ENCODE measurements at places on chromosomes 13 and 19.
A peak's percentile ranks its signal among the peaks of the same experiment; 100 is the strongest.

DNA sequence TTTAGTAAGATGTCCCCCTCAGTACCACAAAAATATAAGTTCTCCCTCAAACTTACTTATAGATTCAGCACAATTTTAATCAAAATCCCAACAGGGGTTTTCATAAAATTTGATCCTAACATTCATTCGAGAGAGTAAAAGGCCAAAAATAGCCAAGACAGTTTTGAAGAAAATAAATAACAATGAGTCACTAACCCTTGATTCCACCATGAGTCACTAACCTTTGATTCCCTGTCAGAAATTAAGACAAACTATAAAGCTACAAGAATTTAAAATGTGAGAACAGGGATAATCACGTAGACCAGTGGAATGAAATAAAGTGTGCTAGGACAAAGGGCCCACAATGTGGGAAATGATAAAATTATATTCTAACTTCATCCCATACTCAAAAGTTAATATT lies 320.3 kb downstream of the SUCLA2 start:
- no peak for DNase-seq

- no peak for DNase-seq
Measured at GRCh38 chr19:15562861-15563260, 52.2 kb upstream of the CYP4F8 start.

- no peak for DNase-seq
Measured at GRCh38 chr13:41025518-41025917, 6.4 kb upstream of the ELF1 start.

- no peak for DNase-seq
Measured at GRCh38 chr19:4504891-4505569, 13.3 kb downstream of the PLIN4 start.

DNA sequence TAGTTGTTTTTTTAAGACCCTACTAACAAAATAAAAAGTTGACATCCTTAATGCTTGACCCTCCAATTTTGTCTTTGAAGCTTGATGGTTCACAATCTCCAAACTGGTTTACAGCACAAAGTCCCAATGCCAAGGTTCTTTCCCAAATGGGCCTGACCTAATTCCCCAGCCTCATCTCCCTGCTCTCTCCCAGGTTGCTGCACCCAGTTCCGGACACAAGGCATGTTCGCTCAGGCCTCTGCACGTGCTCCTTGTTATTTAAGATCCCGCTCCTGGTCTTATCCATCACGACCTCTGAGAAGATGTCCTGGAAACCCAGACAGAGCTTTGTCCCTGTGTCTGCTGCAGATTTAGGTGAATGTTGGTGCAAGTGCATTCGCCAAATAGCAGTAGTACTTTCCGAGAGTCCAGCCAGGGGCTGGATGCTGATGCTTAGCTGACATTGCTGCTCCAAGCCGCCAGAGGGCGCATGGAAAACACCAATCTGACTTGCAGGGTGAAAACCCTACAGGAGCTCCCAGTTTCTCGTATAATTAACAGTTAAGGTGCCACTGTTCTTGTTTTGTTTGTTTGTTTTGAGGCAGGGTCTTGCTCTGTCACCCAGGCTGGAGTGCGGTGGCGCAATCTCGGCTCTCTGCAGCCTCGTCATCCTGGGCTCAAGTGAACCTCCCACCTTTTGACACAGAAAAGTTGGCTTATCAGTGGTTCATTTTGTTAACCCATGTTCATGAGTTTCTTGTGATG lies 18.5 kb downstream of the LYPD3 start:
- peak; percentile 69 for DNase-seq

DNA sequence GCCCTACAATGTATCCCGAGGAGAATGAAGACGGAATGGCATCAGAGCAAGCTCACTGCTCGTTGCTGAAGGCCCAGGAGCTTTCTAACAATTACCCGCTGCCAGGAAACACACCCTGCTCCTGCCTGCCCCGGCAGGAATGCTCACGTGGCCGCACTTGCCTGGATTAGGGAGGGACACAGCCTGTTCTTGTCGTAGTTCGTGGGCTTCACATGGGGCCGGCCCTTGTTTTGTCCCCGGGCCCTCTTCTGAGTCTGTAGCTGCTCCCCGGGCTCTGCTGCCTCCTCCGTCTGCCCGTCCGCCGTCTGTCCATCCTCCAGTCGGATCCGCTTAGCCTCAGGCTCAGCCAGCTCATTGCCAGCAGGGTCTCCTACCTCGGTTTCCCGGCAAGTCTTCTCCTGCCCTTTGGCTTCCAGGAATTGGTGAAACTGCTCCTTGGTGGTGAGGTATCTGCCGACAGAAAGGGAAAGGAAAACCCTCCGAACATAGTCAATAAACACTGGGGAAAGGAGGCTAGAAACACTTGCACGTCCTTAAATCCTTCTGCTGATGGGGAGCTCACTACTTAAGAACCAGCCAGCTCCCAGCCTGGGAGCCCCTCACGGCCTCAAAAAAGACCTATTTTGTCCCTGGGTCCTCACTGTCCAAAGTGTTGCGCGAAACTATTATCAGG lies 941 bp downstream of the DUS3L start:
- DNase-seq: no peak

GRCh38 chr13:43355774-43356173 lies 332.4 kb downstream of the DNAJC15 start:
- no peak for DNase-seq

DNA sequence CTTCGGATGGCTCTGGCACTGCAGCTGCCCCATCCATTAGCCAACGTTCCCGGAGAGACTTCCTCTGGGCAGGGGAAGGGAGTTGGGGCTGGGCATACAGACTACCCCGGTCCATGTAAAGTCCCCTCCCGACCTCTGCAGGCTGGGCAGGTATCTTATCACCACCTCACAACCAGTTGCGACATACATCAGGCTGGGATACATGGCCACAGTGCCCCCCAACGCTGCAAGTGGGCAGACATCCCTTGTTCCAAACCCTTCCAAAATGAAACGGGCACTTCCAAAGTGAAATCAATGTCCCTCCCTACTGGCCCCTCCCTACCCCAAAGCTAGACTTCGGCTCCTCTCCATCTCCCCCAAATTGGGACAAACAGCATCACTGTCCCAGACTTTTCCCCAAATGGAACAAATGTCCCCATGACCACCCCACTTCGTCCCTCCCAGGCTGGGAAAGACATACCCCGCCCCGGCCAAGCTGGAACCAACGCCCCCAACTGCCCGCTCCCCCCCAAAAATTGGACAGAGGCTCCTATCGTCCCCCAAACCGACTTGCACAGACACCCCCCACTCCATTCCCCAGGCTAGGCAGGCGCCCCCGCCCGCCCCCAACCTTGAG lies 5.0 kb downstream of the PALM3 start:
- no peak for DNase-seq

DNA sequence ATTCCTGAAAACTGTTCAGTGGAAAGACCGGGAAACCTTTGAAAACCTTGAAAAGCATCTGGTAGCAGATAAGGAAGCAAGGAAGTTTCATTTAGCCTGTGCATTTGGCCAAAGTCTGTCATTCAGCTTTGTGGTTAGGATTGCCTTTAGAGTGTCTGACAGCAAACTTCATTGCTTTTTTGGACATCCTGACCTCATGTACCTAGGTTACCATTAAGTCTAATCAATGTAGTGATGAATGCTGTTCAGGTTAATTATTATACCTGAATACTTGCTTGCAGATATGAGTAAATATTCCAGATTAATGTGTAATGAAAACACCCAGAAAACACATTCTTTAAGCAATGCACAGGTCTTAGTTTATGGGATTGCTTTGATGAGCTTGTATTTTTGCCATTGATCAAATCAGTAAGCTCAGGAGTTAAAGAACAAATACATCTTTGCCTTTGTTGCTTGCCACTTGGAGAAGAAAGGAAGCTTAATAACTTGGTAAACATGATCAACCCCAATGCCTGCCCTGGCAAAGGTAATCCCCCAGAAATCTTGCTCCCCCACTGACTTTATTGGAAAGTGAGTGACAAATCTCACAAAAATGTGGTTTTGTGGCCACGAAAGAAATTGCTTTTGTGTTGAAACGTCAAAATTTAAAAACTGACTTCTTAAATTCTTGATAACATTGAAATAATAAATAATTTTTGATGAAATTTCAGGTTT lies 87.4 kb downstream of the SLC15A1 start:
- no peak for DNase-seq

- no peak for DNase-seq
Measured at GRCh38 chr13:81048026-81048461, 707.1 kb upstream of the SPRY2 start.

GRCh38 chr19:6086068-6086788 lies 24.1 kb downstream of the RFX2 start:
- DNase-seq: no peak

GRCh38 chr13:73401769-73402168 lies 343.0 kb downstream of the KLF5 start:
- DNase-seq: no peak

DNA sequence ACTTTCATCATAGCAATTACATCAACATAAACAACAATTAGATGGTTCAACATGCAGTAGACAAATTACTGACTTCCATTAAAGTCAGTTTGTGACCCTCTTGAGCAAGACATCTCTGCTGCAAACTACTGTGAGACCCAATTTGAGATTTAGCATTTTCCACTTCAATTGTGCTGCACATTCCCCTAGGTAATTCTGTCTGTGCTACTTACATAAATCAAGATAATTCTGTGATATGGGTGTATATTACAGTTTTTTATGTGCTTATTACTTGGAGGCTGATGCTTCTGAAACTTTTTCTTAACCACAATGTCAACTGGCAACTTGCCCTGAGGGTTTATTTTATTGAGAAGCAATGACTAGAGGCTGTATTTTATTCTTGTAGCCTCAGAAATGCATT lies 1714.4 kb downstream of the OLFM4 start:
- DNase-seq: no peak

GRCh38 chr19:51024924-51025323 lies 1.5 kb downstream of the KLK11 start:
- no peak for DNase-seq

- DNase-seq: no peak
Measured at GRCh38 chr19:58355908-58356765, 2.8 kb upstream of the A1BG start.

DNA sequence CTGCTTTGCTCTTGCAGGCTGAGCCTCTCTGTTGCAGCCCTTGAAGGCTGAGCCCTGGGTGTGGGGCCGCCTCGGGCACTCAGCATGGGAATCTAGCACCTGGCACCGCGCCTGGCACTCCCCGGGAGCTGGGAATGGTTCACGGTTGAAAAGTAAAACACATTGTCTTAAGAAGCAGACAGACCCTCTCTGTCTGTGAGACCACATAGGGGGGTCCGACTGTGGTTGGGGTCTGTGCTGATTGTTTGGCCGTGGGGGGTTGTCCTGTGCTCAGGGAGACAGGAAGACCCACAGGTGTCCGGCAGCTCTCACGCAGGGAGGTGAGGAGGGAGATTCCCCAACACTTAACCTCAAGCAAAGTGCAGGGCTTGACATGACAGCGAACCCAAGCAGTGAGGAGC lies 64.8 kb downstream of the SOX1 start:
- no peak for DNase-seq

DNA sequence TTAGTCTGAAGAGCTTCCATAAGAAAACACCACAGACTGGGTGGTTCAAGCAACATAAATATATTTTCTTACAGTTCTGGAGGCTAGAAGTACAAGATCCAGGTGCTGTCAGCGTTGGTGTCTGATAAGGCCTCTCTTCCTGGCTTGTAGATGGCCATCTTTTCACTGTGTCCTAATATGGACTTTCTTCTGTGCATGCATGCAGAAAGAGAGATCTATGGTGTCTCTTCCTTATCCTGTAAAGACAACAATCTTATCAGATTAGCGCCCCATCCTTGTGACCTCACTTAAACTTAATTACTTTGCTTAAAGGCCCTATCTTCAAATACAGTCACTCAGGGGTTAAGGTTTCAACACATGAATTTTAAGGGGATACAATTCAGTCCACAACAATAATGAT lies 14.1 kb upstream of the NDFIP2 start:
- DNase-seq: no peak

DNA sequence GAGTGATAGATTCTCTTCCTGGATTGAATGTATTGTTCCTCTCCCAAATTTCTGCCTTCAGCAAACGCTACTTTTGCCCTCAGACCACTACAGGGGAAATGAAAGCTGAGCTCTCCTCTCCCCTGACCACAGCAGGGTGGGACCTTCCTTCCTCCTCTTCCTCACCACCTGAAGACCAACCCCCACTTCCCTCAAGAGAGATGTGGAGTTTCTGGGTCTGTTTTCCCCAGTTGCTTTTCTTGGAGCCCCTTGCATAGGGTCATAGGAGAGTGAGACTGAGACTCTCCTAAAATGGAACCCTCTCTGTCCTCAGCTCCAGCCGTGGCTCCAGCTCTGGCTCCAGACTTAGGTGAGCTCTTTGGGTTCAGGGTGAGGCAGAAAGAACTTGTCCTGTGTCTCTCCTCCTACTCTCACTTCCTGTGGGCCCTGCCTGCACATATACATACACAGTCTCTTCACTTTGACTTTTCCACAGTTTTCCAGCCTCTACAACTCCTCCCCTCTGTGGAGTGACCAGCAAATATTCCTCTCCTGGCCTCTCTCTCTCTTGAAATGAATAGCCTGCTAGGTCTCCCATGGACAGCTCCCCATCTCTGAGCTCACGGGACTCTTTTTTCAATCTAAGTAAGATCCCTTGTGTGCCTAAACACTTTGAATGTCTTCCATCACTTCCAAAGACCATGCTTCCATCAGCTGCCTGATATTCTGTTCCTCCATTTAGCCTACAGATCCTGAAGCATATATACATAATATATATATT lies 19.2 kb upstream of the ZNF175 start:
- no peak for DNase-seq

DNA sequence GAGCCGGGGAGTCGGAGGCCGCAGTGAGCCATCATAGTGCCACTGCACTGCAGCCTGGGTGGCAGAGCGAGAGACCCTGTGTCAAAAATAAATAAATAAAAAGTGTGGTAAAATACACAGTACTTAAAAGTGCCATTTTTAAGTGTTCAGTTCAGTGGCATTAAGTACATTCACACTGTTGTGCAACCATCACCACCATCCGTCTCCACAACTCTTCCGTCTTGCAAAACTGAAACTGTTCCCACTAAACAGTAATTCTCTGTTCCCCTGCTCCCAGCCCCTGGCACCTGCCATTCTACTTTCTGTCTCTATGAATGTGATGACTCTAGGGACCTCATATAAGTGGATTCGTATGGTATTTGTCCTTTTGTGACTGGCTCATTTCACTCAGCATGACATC lies 13.3 kb downstream of the SLC25A42 start:
- DNase-seq: no peak

DNA sequence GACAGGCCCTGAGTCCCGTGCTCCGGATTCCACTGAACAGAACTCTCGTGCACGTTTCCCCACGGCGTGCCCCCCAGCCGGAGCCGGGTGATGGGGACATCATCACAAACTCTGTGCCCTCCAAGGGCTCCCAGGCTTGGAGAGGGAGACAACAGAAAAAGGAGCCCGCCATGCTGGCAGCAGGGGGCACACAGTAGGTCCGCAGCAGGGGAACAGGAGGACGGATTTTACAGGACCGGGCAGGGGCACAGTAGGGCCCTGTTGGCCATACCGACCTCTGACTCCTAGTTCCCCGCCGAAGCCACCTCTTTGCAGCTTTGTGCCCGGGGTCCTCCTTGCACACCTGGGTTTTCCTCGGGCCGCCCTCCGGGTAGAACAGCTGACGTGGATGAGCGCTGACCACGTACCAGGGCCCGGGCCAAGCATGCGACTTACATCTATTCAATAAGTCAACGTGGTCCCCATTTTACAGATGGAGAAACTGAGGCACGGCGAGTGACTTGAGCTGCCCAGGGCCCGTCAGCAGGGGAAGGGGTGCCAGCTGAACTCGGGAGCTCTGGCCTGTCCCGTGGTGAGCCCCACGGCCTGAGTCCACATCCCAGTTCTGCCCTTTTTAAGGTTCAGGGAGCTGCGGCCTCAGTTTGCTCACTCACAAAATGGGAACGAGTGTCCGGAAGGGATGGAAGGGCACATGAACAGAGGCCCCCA lies 10.2 kb upstream of the ONECUT3 start:
- DNase-seq: no peak

All from activated T-helper 1 cell treated with anti-CD3 and anti-CD28 coated beads, Interleukin-2, amount 50 U/mL, for 16 hours (primary cell).